ENCODE measurements at places on chromosomes 7 and 10.

- DNase-seq = no peak
Measured at GRCh38 chr7:30144657-30145306, 10.0 kb downstream of the MTURN start.

GRCh38 chr10:49277973-49278372, 21.0 kb upstream of the C10orf71 start:
- no peak for DNase-seq

GRCh38 chr7:39735903-39736302, 112.5 kb downstream of the RALA start:
- no peak for DNase-seq

- DNase-seq = no peak
Measured at GRCh38 chr7:106196460-106197021, 84.4 kb upstream of the SYPL1 start.

DNA sequence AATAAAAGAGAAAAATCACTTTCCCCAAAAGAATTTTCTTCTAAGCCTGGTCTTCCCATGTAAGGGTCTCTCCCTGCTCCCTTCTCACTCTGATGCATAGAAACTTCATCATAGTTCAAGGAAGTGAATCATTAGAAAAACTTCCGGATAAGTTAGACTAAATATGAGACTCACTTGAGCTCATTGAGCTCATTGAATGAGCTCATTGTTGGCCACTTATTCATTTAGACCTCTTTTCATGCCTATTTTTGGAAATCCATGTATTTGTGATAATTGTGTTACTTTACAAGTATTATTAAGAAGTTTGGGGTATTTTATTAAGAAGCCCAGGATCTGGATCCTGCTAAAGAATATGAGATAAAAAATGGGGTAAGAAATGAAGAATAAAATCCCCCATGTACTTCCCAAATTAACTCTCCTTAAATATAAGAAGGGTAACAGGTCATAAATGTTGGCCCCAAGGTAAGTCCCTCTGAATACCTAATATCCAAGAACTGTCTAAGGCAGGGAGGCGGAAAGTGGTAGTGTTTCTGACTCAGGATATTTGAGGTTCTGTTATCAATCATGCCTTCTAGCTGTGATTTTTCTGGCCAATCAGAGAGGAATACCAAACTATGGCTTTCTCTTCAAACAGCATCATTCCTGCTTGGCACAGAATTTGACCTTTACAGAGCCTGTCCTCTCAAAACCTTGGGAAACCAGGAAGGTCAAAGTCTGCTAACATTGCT, 236.5 kb upstream of the PTN start:
- peak; percentile 65 for DNase-seq

All from AG04450 (cell line).